Neural progenitor cell (in vitro differentiated cells): ENCODE measurements at places on chromosomes 7 and 10. TPM values are rescaled to one million over a fixed set of nuclear protein-coding genes. Genes with fewer than 3 reads are reported as not detected.

- peak overlapping the region; percentile 68 for H3K27ac ChIP-seq
- H3K4me3 ChIP-seq = no peak overlapping the region
- H3K36me3 ChIP-seq = no peaks in the 10 kb centered on the region
These were observed 36.5 kb upstream of the AP5Z1 start for GRCh38 chr7:4738711-4739527.

GRCh38 chr7:24980534-24981170 lies 674 bp upstream of the OSBPL3 start:
- no peak overlapping the region for H3K27ac ChIP-seq

DNA sequence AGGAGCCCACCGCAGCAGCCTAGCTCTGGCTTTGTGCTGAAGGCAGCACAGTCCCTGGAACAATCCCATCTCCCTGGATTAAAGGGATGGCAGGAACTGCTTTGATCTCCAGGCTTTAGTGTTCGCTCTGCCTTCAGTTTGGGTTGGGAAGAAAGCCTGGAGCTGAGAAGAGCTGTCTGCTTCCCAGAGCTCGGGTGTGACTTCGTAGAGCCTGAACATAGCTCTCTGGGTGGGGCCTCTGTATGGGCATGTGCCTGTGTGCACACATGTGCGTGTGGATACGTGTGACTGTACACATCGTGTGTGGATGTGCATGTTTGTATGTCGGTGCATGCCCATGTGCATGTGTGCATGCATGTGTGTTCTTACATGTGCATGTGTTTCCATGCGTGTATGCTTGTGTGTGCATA lies 8.7 kb downstream of the ADCY1 start:
- H3K27ac ChIP-seq = no peak overlapping the region
- no peaks in the 10 kb centered on the region for H3K36me3 ChIP-seq
- peaks cover 20% of the 10 kb centered on the region for H3K4me1 ChIP-seq
- peak overlapping the region; percentile 38 for H3K4me3 ChIP-seq
- H3K27me3 ChIP-seq = no peaks in the 10 kb centered on the region
- DNase-seq = peak; percentile 82

DNA sequence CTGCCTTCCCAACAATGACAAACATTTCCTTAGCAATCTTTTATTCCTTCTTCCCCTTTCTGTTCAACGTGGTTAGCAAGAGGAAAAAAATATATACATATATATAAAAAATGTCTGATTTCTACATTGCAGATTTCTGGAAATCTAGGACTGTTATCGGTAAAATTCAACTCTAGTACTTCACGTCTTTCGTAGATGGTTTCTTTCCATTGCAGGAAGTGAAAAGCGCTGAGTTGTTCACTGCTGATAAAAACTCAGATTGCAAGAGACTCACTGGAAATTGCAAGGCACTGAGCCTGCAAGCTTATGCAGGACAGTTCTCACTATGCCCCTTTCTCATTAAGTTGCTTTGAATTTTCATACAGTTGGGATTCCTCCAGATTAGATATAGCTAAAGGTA lies 23.9 kb downstream of the KIN start:
- no peak overlapping the region for H3K27ac ChIP-seq
- no peaks in the 10 kb centered on the region for H3K4me1 ChIP-seq
- DNase-seq = no peak
- no peaks in the 10 kb centered on the region for H3K27me3 ChIP-seq

GRCh38 chr10:86003201-86003621 lies 363.4 kb downstream of the GRID1 start:
- DNase-seq = no peak
- H3K4me3 ChIP-seq = no peak overlapping the region
- H3K27me3 ChIP-seq = no peaks in the 10 kb centered on the region

GRCh38 chr10:88833723-88834122 lies 17.9 kb downstream of the ANKRD22 start:
- no peak overlapping the region for H3K4me3 ChIP-seq
- H3K4me1 ChIP-seq = no peaks in the 10 kb centered on the region
- no peak for DNase-seq
- H3K27ac ChIP-seq = no peak overlapping the region
- H3K27me3 ChIP-seq = peaks cover 4% of the 10 kb centered on the region

Gene HOXA10
- total RNA-seq = not detected in 2 replicates
